ENCODE measurements at places on chromosomes 1 and 21.
A peak's percentile ranks its signal among the peaks of the same experiment; 100 is the strongest.

DNA sequence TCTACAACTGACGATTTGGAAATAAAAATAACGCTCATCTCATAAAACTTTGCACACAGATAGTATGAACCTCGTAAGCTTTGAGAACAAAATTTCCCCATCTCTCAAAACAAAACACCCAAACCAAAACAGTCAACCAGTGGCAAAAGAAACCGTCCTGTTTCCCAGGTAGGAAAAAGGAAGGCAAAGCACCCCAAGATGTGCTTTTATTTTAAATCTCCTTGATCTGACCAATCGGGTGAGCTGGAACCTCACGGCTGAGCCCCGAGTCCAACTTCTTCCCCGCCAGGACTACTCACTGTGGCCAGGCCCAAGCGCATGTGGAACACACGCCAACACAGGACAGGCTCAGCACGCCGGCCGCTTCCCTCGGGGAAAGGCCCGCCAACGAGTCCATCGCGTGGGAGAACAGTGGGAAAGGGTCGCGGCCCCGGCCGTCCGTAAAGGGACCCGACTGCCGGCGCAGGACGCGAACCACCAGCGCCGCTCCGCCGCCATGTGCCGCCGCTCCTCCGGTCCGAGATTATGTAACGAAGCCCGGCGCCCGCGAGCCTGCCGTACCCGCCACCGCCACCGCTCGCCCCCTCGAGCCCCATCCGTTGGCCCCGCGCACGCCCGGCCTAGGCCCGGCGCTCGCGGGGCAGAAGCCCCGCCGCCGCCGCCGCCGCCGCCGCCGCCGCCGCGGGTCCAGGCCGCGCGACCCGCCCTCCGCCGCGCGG lies 759 bp downstream of the AHCTF1 start:
- DNase-seq: peak; percentile 65
- H3K4me3 ChIP-seq: peak overlapping the region; percentile 97
- peaks cover 48% of the 10 kb centered on the region for H3K36me3 ChIP-seq
- H3K4me1 ChIP-seq: peaks cover 18% of the 10 kb centered on the region

DNA sequence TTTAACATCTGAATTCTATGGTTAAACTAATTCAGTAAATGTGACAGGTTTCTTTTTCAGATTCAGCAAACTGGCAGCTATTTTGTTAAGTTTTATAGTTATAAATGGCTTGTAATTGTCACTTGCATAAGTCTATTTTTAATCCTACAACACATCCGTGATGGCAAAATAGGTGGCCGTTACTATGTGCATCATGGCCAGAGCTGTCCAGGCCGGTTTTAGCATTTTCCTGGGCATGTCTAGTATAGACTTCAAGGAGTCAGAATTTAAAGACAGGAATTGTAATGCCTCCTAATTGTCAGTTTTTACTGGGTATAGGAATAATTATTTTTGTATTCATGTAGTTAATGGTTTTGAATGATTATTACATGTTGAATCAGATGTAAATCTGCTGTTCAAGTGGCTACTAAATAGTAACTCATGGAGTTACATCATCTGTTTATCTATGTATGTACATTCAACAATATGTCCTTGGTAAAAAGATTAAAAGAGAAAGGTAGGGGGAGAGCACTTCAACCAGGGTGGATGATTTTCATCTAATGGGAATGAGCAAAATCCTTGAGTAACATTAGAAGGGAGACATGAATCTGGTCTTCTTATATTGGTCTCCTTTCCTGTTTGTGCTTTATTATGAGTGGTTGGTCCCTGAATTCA lies 3.2 kb upstream of the B3GALT2 start:
- H3K27ac ChIP-seq: no peak overlapping the region
- H3K36me3 ChIP-seq: peaks cover 51% of the 10 kb centered on the region
- H3K27me3 ChIP-seq: no peaks in the 10 kb centered on the region
- H3K4me3 ChIP-seq: no peak overlapping the region

GRCh38 chr1:229665912-229666558 lies 40.0 kb downstream of the URB2 start:
- no peak overlapping the region for H3K4me3 ChIP-seq
- peaks cover 7% of the 10 kb centered on the region for H3K36me3 ChIP-seq
- no peak for DNase-seq
- H3K27me3 ChIP-seq: no peaks in the 10 kb centered on the region
- H3K27ac ChIP-seq: no peak overlapping the region

DNA sequence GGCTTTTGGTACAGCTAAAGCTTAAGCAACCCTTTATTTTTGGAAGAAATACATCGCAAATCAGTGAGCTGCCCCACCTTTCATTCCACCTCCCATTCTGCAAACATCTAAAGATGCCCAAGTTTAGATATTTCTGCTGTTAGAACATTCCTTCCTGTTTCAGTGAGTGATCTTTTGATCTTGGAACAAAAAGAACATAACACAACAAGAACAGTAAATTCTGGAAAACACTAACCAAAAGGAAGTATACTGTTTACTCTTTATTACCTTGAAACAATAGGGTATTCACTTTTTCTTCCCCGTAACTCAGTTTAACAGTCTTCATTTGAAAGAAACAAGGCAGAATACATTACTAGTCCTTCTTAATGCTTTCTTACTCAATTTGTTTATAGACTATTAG lies 40.6 kb downstream of the HNRNPR start:
- DNase-seq: no peak
- no peaks in the 10 kb centered on the region for H3K27me3 ChIP-seq
- no peak overlapping the region for H3K4me3 ChIP-seq
- peaks cover 87% of the 10 kb centered on the region for H3K36me3 ChIP-seq

- H3K4me1 ChIP-seq: peaks cover 38% of the 10 kb centered on the region
- H3K27me3 ChIP-seq: peaks cover 38% of the 10 kb centered on the region
- peak overlapping the region; percentile 84 for H3K4me3 ChIP-seq
- H3K27ac ChIP-seq: no peak overlapping the region
These were observed 690 bp upstream of the RNF19B start for GRCh38 chr1:32965251-32965747.
